ENCODE measurements at places on chromosomes 12 and 14.

- DNase-seq, result no peak
These were observed 290.5 kb upstream of the FBXO33 start for GRCh38 chr14:39722547-39723273.

DNA sequence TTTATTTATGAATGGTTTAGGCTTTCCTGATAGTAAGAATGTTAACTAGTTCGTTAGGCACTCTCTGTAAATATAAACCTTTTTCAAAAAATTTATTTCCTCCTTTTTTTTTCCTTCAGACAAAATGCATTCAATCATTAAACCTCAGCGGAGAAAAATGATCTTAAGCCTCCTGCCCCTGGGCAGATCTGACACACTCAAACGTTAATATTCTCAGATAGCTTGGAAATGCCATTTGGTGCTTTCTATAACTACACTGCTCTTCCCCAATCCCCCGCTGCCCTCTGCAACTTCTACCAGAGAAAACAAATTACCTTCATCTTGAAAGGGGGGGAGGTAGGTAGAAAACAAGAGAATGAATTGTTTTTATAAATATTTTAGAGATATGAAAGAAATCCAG is 521.2 kb downstream of the MED13L start:
- DNase-seq, result no peak

DNA sequence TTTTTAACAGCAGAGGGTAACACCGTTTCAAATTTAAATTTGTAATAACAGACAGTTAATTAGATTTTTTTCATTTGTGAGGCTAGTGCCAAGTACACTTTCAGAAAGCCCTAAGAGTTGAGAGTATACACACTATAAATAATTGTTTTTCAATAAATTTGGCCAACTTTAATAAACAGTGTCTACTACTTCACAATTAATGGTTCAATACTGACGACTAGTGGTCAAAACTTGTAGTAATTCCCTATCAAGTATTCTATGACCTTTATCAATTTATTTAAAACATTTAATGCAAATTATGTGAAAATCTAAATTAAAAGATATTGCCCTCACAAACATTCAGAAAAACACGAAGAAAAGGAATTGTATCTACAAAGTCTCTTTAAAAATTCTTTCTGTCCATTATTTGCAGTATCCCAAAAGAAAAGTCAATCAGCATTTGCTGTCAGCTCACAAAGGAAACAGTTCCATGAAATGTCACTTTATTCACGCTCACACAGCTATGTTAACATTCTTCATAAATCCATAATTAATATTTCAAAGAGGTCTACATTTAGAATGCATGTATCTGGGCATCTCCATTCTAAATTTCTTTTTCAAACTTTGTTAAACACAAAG is 91.2 kb downstream of the CEP128 start:
- no peak for DNase-seq

- no peak for DNase-seq
These were observed 108.6 kb upstream of the TTC7B start for GRCh38 chr14:90924621-90925340.

- DNase-seq, result no peak
These were observed 948.9 kb upstream of the FLRT2 start for GRCh38 chr14:84581041-84581440.

Measured in RPMI8226 (cell line).